Large intestine (tissue), 12 donors: ENCODE measurements at places on chromosomes 12 and 14.

DNA sequence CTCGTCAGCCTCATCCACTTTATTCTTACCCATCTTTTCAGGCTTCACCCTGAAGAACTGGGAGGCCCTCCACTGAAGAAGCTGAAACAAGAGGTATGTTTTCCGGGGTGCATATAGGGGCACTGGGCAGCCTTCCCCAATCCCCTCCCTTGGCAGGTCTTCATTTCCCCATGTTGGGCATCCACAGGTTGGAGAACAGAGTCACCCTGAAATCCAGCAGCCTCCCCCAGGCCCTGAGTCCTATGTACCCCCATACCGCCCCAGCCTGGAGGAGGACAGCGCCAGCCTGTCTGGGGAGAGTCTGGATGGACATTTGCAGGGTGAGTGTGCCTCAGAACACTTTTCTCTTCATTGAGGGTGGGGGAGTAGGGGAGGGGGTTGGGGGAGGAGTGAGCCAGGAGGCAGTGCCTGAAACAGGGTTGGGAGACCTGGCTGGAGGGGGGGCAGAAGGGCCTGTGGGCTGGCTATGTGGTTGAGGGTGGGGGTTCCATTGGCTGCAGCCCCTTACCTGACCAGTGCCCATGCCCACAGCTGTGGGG, 4.0 kb downstream of the NAB2 start:
- DNase-seq: no peak

- peak; percentile 70 for DNase-seq
These were observed 231.2 kb downstream of the AKAP6 start for GRCh38 chr14:32560209-32560857.

GRCh38 chr12:68630050-68630449, 19.4 kb downstream of the RAP1B start:
- DNase-seq: peak; percentile 36

- no peak for DNase-seq
These were observed 22.3 kb downstream of the SYT1 start for GRCh38 chr12:78886719-78887407.

- DNase-seq: no peak
These were observed 21.4 kb upstream of the ATP2B1 start for GRCh38 chr12:89729946-89730459.
